Mesenchymal stem cell (in vitro differentiated cells and primary cell): ENCODE measurements at places on chromosomes 6 and 20.

DNA sequence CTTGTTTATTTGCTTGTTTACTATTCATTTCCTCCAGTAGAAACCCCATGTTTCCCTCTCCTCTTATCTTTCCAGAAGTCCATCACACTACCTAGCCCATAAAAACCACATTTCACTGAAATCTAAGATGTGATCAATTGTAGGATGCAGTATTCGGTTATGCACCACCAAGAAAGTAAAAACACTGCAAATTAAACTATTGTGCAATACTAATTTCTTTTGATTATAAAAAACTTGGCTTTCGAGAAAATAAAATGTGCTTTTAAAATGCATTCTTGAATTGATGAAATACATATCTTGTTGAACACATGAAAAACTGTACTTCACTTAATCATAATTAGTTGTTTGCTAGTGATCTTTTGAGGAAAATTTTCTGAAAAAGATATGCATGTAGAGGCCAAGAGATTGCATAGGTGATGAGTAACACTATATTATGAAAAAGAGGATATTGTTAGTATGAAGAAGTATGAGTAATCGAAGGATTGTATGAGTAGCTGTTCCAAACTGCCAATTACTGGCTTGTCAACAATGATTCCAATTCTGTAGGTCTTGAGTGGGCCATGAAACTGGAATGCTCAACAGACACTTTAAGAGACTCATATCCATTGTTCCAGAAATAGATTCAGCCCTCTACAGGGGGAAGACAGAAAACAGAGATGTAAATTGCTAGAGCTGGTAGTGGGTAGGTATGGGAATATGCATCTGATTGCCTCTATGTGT is 79.7 kb downstream of the RNF217 start:
- DNase-seq, result peak; percentile 13
- no peaks in the 10 kb centered on the region for H3K27me3 ChIP-seq
- H3K27ac ChIP-seq, result no peak overlapping the region

- no peak overlapping the region for H3K4me3 ChIP-seq
- H3K27me3 ChIP-seq, result no peaks in the 10 kb centered on the region
Observed at GRCh38 chr6:56865081-56865875, 89.6 kb upstream of the BEND6 start.

- no peak overlapping the region for H3K27ac ChIP-seq
- no peaks in the 10 kb centered on the region for H3K27me3 ChIP-seq
- no peaks in the 10 kb centered on the region for H3K36me3 ChIP-seq
- no peaks in the 10 kb centered on the region for H3K4me1 ChIP-seq
- no peak for DNase-seq
- no peak overlapping the region for H3K4me3 ChIP-seq
Observed at GRCh38 chr6:12485226-12485764, 195.1 kb downstream of the EDN1 start.

- no peaks in the 10 kb centered on the region for H3K36me3 ChIP-seq
- no peak for DNase-seq
- H3K27ac ChIP-seq, result no peak overlapping the region
Observed at GRCh38 chr6:56040889-56041301, 165.5 kb upstream of the BMP5 start.

GRCh38 chr6:166989427-166990032 is 9.7 kb upstream of the CEP43 start:
- DNase-seq, result peak; percentile 61
- no peaks in the 10 kb centered on the region for H3K36me3 ChIP-seq
- H3K27ac ChIP-seq, result no peak overlapping the region
- H3K4me1 ChIP-seq, result no peaks in the 10 kb centered on the region

GRCh38 chr6:81774542-81774941 is 22.1 kb upstream of the TENT5A start:
- peaks cover 1% of the 10 kb centered on the region for H3K4me1 ChIP-seq
- H3K4me3 ChIP-seq, result no peak overlapping the region
- peak overlapping the region; percentile 22 for H3K27ac ChIP-seq
- no peaks in the 10 kb centered on the region for H3K36me3 ChIP-seq
- DNase-seq, result no peak

DNA sequence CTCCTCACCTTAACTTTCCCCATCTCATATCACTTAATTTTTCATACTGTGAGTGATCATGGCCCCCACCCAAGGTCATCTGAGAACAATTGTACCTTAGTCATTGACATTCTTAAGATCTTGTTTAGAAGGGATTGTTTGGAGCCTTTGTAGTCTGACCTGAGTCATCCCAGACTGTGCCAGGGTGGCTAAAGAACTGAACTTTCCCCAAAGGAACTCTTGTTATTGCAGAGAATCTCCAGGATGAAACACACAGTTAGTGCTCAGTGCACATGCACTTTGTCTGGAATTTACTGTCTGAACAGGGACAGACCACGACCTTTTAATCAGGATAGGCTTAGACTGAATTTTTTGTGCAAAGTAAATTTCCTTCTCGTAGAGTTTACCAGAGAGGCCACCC is 112.6 kb upstream of the CCN2 start:
- no peaks in the 10 kb centered on the region for H3K36me3 ChIP-seq
- H3K27me3 ChIP-seq, result no peaks in the 10 kb centered on the region
- peak; percentile 51 for DNase-seq
- no peak overlapping the region for H3K27ac ChIP-seq

GRCh38 chr20:8718279-8718678 is 350.6 kb upstream of the PLCB4 start:
- no peaks in the 10 kb centered on the region for H3K4me1 ChIP-seq
- H3K27me3 ChIP-seq, result no peaks in the 10 kb centered on the region
- H3K36me3 ChIP-seq, result peaks cover 14% of the 10 kb centered on the region

GRCh38 chr20:2652724-2653555 is 508 bp downstream of the NOP56 start:
- peak overlapping the region; percentile 97 for H3K4me3 ChIP-seq
- peaks cover 12% of the 10 kb centered on the region for H3K4me1 ChIP-seq
- peak overlapping the region; percentile 80 for H3K27ac ChIP-seq
- H3K27me3 ChIP-seq, result no peaks in the 10 kb centered on the region
- peak; percentile 37 for DNase-seq
- peaks cover 42% of the 10 kb centered on the region for H3K36me3 ChIP-seq

DNA sequence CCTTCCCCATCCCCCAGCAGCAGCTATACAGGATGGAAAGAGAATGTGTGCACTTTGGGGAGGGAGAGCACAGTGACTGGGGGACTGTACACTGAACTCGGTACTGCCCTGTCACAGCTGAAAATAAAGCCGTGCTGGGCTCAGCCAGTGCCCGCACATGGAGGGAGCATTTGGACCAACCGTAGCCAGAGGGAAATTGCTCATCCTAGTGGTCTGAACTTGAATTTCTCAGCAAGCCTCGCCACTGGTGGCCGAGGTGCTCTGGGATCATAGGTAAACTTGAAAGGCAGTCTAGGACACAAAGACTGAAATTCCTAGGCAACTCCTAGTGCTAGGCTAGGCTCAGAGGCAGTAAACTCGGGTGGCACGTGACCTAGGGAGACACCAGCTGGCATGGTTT is 61.0 kb downstream of the DZANK1 start:
- H3K4me3 ChIP-seq, result no peak overlapping the region
- peaks cover 5% of the 10 kb centered on the region for H3K36me3 ChIP-seq
- no peaks in the 10 kb centered on the region for H3K27me3 ChIP-seq
- no peaks in the 10 kb centered on the region for H3K4me1 ChIP-seq

- no peaks in the 10 kb centered on the region for H3K36me3 ChIP-seq
- no peaks in the 10 kb centered on the region for H3K27me3 ChIP-seq
- no peak overlapping the region for H3K4me3 ChIP-seq
- H3K4me1 ChIP-seq, result no peaks in the 10 kb centered on the region
Observed at GRCh38 chr20:7348253-7348652, 580.8 kb downstream of the BMP2 start.

DNA sequence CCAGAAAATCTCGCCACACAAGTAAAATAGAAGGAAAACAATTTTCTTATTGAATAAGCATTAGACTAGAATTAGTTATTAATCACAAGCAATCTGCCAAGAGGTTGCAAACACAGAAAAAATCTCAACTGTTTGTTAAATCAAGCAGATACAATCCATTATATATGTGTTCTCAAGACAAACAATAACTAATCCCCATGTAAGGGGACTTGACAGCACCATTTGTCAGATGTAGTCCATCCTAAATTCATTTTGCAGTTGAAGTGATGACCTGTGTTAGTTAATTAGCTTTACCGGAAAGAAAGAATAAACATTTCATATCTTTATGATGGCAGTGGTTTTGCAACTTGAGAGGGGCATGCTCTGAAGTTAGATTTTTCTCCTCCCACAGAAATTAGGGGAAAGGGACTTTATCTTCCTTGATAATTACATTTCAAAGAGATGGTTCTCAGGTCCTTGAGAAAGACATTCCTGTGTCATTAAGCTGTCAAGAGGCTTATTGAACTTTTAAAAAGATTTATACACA is 1588.0 kb downstream of the GRIK2 start:
- H3K4me1 ChIP-seq, result no peaks in the 10 kb centered on the region
- no peaks in the 10 kb centered on the region for H3K36me3 ChIP-seq
- no peak overlapping the region for H3K4me3 ChIP-seq

GRCh38 chr6:90544081-90544480 is 42.8 kb downstream of the MAP3K7 start:
- H3K4me3 ChIP-seq, result no peak overlapping the region
- no peak for DNase-seq
- H3K27me3 ChIP-seq, result no peaks in the 10 kb centered on the region

GRCh38 chr20:15494851-15495250 is 1078.4 kb downstream of the KIF16B start:
- no peak overlapping the region for H3K4me3 ChIP-seq
- H3K4me1 ChIP-seq, result no peaks in the 10 kb centered on the region
- H3K36me3 ChIP-seq, result no peaks in the 10 kb centered on the region
- DNase-seq, result no peak

DNA sequence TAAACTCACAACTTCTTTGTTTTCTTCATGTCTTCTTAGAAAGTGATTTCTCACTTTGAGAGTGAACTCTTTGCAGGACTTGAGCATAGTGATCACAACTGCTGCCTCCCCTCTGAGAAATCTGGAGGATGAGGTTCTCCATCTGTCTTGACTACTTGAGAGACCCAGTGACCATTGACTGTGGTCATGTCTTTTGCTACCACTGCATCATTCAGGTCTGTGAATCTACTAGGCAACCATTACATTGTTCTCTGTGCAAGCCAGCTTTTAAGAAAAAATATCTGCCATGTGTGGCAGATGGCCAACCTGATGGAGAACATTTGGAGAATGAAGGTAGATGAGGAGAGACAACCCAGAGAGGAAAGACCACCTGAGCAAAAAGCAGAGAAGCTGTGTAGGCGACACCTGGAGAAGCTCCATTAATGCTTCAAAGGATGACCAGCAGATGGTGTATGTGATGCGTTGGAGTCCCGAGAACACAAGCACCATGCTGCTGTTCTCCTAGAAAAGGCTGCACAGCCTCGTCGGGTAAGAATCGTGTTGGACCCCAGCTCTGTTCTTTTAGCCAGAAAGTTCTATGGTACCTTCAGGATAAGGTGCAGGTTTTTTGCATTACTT is 25.1 kb upstream of the TRIM26 start:
- peaks cover 11% of the 10 kb centered on the region for H3K27me3 ChIP-seq
- H3K4me1 ChIP-seq, result no peaks in the 10 kb centered on the region
- H3K27ac ChIP-seq, result no peak overlapping the region
- H3K4me3 ChIP-seq, result no peak overlapping the region

DNA sequence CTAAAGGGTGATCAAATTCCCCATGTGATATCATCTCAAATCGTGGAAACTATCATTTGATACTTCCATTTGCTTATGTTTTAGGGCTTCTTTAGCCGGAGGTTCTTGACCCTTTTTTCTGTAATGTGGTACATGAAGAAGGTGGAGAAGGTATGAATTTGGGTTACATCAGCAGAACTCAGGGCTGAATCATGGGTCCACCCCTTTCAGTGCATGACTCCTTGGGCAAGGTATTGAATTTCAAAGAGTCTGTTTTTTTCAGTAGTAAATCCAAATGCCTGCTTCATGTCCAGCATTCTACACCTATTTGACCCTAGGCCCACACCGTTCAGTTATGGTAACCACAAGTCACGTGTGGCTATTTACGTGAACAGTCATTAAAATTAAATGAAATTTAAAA is 30.6 kb upstream of the QKI start:
- no peak overlapping the region for H3K4me3 ChIP-seq
- no peaks in the 10 kb centered on the region for H3K4me1 ChIP-seq
- H3K27ac ChIP-seq, result no peak overlapping the region
- H3K36me3 ChIP-seq, result no peaks in the 10 kb centered on the region
- no peaks in the 10 kb centered on the region for H3K27me3 ChIP-seq

- peaks cover 3% of the 10 kb centered on the region for H3K4me1 ChIP-seq
- DNase-seq, result peak; percentile 42
- no peak overlapping the region for H3K27ac ChIP-seq
- H3K4me3 ChIP-seq, result no peak overlapping the region
- peaks cover 70% of the 10 kb centered on the region for H3K27me3 ChIP-seq
Observed at GRCh38 chr6:70310063-70310694, 7.3 kb upstream of the COL9A1 start.

GRCh38 chr6:11486486-11486885 is 51.1 kb upstream of the TMEM170B start:
- H3K4me1 ChIP-seq, result no peaks in the 10 kb centered on the region
- H3K36me3 ChIP-seq, result no peaks in the 10 kb centered on the region
- H3K27ac ChIP-seq, result no peak overlapping the region

- DNase-seq, result no peak
- no peak overlapping the region for H3K27ac ChIP-seq
- H3K27me3 ChIP-seq, result no peaks in the 10 kb centered on the region
- H3K4me1 ChIP-seq, result no peaks in the 10 kb centered on the region
Observed at GRCh38 chr6:70693887-70694286, 26.2 kb downstream of the SMAP1 start.

DNA sequence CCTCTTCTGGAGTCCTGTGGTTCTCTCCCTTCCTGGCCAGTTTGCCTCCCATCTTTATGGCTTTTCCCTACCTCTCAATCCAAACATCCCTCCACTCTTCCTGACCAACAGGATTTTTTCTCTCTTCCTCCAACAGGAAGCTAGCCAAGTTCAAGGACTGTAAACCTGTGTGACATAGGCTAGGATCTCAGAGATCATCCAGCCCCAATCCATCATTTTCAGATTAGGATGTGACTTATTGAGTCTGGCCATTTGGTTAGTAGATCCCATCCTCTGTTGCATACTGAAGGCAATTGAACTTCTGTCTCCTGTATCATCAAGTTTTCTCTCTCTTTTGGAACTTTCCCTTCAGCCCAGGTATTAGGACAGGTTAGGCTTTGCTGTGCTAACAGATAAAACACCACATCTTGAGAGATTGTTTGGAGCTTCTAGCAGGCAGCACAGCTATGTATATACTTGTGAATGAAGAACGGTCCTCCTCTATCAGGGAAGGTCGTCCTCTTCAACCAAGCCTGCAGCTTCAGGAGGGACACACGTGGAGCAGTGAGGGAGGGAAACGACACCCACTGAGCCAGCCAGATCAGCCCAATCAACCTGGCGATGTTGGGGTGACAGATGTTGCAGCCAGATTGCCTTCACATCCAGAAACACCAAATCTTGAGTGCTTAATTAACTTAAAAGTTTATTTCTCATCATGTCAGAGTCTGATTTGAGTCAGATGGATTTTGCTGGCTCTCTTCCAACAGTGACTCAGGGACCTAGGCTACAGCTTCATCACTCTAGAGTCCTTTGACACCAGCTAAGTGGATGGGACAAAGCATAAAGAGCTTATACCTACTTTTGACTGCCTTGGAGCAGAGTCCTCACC is 106.8 kb downstream of the GJA10 start:
- peaks cover 1% of the 10 kb centered on the region for H3K4me1 ChIP-seq
- no peak overlapping the region for H3K4me3 ChIP-seq
- no peak overlapping the region for H3K27ac ChIP-seq
- DNase-seq, result no peak
